NCI-H446 treated with DMSO at 0.1 percent for 48 hours (cell line): ENCODE measurements at places on chromosomes 12 and 14.

DNA sequence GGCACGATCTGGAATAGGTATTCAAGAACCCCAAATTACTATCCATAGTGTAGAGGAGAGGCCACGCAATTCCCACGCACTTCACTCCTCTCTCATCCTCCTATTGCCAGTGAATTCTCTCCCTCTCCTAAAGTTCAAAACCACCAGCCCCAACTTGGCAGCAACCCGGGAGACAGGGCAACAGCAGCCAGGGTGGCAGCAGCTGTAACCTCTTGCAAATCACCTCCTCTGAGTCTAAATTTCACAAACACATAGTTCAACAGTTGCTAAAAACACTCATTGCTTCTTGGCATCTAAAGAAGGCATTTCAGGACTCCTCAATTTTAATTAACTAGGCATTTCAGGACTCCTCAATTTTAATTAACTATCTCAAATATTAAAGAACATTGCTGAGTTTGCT is 37.7 kb upstream of the MANSC4 start:
- no peak for DNase-seq

- DNase-seq: no peak
Observed at GRCh38 chr14:93056166-93056839, 59.4 kb downstream of the ITPK1 start.

- DNase-seq: no peak
Observed at GRCh38 chr12:122790393-122791075, 16.2 kb downstream of the CCDC62 start.

DNA sequence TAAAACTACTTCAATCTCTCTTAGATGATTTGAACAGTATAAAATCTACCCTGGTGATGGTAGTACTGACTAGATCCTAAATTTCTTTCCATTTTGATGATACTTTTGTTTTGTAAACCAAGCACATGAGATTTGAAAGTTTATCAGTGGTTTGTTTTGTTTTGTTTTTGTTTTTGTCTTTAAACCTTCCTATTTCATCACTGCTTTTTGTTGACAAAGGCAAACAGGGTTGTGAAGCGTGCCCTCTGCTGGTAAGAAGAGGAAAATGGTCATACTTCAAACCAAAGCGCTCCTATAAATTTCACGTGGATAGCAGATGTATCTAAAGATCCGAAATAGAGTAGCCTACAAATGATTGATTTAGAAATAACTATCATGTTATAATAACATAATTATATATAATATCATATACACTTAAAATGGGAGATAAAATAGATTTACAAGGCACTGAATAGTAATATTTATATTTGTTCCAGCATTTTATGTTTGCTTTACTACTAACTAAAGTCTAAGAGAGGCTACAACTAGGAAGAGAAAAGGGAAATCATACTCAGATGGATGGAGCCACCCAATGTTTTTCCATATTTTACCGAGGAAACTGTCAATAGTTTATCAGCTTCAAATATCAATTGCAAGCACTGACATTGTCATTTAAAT is 254.0 kb upstream of the USP15 start:
- DNase-seq: no peak

GRCh38 chr12:94585626-94586025 is 64.7 kb downstream of the TMCC3 start:
- no peak for DNase-seq

- peak; percentile 74 for DNase-seq
Observed at GRCh38 chr12:59142183-59142790, 222.0 kb upstream of the LRIG3 start.

- no peak for DNase-seq
Observed at GRCh38 chr12:42020226-42020625, 124.4 kb downstream of the GXYLT1 start.

GRCh38 chr12:21813125-21813524 is 38.6 kb upstream of the KCNJ8 start:
- DNase-seq: no peak
